ENCODE measurements at places on chromosomes 2 and 18.

GRCh38 chr2:232540441-232541041 lies 1.0 kb downstream of the CHRNG start:
- DNase-seq: no peak

GRCh38 chr2:216739035-216739434 lies 43.7 kb upstream of the IGFBP5 start:
- DNase-seq: no peak

DNA sequence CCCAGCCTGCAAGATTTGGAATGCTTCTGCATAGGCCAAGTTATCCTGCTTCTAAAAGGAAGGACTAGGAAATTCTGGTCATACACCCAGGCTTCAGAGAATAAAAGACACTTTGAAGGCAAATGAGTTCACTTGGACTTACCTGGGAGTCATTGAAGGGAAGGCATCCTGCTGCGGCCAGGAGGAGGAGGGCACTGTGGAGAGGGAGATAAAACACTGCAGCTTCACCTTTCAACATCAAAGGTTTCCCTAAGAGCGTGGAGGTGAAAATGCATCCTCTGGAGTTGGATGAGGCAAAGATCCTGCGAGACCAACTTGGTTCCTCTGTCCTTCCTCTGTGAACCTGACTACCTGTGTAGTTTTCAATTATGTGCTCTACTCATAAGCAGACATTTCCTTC lies 79.5 kb upstream of the RIOK3 start:
- DNase-seq: no peak

- DNase-seq: no peak
Measured at GRCh38 chr2:205527801-205528200, 154.5 kb upstream of the NRP2 start.

- DNase-seq: no peak
Measured at GRCh38 chr18:79938196-79938595, 13.3 kb downstream of the SLC66A2 start.

DNA sequence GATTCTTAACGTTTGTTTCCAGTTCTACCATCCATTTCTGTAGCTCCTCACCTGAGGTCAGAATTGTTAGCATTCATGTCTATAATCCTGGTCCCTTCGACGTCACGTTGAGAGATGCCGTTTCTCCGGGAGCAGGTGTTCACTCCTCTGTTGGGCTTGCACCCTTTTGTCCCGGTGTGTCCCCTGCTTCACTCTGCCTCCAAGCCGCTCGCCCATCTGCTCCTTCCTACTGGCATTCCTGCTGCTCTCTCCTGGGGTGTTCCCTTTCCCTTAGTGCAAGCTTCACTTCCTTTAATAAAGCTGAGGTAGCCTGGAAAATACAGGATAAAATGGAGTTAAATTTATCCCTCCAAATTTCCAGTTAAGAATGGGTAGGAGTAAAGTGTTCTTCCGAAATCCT lies 61.9 kb upstream of the CABYR start:
- DNase-seq: no peak

DNA sequence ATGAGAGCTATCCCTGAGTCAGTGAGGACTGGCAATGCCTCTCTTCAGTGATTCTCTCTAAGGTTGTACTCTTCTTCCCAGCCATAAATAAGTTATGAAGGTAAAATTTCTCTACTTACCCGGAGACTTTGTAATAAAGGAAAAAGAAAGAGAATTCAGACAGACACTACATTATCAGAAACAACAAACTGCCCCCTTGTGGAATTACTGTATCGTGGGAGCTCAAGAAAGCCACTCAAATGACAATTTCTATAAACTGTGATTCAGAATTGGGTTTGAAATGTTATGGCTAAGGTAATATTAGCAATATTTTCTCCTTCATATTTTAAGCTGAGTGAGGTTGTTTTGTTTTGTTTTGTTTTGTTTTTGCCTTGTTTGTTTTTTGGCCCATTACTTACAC lies 155.8 kb upstream of the TANK start:
- no peak for DNase-seq

GRCh38 chr2:159892990-159893810 lies 95.2 kb upstream of the CD302 start:
- no peak for DNase-seq

GRCh38 chr2:7278984-7279383 lies 361.8 kb downstream of the RNF144A start:
- no peak for DNase-seq

GRCh38 chr2:985317-985898 lies 34.8 kb downstream of the SNTG2 start:
- DNase-seq: no peak

DNA sequence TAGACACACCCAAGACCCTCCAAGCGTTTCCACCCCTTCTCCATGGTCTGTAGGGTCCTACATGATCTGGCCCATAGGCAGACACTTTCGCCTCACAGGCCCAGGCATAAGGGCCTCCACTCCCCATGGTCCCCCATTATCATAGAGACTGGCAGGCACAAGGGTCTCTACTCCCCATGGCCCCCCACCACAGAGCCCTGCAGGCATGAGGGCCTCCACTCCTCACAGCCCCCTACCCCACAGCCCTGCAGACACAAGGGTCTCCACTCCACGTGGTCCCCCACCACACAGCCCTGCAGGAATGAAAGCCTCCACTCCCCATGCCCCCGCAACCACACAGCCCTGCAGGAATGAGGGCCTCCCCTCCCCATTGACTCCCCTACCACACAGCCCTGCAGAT lies 159.7 kb upstream of the AGAP1 start:
- DNase-seq: no peak

DNA sequence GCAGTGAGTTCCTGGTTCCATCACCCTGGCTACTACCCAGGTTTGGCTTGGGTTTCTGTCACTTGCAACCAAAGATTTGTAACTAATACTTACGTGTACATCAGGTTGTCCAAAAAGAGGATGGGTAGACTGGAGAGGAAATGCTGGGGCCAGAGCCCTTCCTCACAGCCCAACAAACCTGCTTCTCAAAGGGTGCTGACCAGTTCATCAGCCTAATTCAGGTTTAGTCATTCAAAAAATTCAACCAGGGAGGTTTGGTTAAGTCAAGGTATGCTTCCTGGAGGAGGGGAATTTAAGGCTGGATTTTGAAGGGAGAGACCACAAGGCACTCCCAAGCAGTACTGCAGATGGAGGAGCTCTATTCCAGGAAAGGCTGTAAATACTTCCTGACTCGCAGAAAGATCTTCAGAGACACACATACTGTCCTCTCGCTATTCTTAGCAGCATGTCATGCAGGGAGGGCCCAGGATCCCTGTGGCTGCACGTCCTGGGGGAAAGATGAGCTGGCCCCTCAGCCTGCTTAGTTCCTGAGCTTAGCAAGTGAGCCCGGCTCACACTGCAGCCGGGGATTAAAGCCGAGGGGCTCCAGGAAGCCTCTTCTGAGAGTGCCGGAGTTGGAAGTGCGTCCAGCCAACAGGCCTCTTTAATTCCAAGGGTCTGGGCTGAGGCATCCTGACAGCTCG lies 40.0 kb upstream of the BIN1 start:
- DNase-seq: no peak

GRCh38 chr2:239096676-239097427 lies 249.0 kb downstream of the TWIST2 start:
- DNase-seq: no peak

DNA sequence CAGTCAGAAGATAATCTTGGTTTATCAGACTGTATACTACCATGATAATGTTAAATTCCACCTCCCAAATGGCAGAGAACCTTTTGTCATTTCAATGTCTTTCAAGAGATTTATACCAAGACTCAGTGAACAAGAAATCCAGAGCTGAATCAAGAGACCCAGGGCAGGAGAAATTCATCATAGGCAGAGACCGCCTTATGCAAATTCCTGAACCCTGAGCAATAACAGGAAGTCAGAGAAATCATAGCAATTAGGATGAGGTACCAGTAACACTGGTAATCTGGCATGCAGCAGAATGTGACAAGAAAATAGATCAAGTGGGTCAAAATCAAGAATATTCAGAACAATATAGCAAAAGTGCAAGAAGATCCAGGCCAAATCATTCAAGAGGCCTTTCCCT lies 412.4 kb upstream of the LRATD1 start:
- DNase-seq: no peak

DNA sequence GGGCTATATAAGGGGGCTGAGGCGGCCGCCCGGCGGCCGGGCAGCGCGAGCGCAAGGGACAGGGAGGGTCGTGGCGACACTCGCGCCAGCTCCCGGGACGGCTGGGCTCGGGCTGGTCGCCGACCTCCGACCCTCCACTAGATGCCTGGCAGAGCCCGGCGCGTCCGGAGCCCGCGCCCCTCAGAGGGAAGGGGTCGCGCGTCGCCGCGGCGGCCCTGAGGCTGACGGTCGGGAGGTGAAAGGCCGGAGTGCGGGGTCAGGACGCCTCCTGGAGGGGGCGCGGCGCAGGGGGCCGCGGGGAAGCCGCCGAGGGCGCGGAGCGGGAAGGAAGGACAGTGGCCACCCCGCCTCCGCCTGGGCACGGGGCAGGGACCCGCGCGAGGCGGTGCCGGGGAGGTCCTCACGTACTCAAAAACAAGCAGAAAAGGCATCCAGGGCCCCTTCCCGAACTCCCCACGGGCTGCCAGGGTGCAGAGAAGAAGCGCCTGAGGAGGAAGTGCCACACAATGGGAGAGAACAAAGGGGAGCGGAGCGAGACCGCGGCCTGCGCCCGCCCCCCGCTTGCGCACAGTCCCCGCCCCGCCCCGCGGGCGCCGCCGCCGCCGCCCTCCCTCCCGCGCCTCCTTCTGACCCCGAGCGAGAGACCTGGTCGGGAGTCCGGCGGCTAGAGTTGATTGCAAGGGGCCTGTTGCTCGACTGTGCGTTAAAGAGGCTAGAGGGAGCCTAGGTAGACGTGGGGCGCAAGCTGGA lies 776 bp upstream of the KLF7 start:
- DNase-seq: peak; percentile 70

DNA sequence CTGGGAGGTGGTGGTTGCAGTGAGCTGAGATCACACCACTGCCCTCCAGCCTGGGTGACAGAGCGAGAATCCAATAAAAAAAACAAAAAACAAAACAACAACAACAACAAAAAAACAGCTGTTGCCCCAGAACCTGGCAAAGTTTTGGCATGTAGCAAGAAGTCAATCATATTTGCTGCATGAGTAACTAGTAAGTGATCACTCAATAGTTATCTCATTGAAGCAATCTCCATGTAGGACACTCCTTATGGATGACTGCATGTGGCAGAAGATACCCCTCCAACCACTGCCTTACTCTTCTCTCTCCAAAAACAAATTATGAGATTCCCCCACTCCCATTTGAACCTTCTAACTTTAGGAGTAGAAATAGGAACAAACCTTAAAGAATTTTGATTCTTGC lies 113.7 kb downstream of the TTC27 start:
- DNase-seq: no peak

DNA sequence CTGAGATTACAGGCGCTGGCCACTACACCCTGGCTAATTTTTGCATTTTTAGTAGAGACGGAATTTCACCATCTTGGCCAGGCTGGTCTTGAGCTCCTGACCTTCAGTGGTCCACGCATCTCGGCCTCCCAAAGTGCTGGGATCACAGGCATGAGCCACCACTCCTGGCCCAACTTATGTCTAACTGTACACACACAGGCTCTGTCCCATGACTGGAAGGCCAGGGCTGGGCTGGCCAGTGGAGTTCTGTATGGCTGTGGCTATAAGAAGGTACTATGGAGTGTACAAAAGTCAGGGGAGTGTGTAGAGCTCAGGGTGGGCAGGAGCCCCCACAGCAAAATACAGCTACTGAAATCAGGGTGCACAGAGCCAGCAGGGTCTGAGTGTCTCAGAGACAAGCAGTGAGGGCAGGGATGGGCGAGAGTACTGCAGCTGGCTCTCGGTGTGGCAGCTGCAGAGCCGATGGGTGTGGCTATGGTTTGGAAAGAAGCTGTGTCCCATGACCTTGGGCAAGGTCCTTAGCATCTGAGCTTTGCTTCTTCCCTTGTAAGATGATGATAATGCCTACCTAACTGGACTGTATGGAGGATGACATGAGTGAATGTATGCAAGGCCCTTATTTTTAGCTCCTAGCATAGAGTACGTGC lies 10.4 kb upstream of the MSGN1 start:
- DNase-seq: no peak

DNA sequence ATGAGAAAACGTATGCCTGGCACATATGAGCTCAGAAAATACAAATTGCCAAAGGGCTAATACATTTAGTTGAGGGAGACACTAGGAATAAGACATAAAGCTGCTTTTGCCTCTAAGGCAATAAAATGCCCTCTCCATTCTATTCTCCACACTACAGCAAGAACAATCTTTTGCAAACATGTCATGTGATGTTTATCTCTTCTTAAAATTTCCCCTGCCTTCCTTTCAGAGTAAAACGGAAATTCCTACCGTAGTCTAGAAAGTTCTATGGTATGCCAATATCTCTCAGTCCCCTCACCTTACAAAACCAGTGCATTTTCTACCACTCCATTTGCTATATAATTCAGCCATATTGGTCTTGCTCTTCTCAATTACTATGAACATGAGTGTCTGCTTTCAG lies 33.1 kb downstream of the C18orf54 start:
- DNase-seq: no peak

DNA sequence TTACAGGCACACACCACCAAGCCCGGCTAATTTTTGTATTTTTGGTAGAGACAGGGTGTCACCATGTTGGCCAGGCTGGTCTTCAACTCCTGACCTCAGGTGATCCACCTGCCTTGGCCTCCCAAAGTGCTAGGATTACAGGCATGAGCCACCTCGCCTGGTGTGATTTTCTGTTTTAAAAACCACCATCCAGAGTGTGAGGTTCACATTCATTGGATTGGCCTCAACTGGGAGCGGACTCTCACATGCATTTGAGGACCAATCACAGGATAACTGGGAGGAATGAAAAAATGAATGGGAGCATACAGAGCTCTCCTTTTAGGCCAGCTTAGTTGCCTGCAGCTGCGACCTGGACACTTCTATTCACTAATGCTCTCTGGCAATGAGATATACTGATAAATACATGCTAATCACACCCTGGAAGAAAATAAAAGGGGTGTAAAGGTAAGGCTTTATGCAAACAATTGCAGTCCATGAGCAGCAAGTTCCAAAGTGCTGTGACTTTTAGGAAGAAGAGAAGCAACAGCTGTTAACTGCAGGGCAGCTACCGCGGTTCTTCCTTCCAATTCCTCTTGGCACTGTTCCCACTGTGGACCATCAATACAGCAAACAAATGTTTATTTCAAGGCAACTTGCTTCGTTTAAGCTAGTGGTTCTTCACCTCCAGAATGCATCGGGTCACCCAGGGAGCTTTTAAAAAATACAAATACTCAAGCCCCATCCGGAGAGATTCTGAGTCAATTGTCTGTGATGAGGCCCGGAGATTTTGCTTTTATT lies 49.5 kb upstream of the FZD5 start:
- no peak for DNase-seq

DNA sequence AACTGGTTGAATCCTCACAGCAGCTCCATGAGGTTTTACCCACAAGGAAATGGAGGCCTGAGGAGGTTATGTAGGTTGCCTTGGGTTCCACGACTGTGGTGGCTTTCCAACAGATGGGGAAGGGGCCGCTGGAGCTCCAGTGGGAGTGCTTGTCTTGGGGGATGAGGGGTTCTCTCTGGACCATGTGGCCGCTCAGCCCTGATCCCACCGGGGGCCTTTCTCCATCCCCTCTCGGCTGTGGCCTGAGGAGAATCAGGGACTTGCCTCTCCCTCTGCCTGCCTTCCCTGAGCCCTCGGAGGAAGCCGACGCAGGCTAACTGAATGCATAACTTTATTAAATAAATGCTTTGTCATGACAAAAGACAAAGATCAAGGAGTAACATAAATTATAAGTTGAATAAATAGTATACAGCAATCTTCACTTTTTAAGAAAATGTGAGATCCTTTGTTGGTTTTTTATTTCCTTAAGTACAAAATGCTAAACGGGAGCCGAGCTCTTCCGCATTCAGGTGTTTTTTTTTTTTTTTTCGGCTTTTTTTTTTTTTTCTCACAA lies 23.5 kb downstream of the IGFBP5 start:
- DNase-seq: no peak

All from progenitor cell of endocrine pancreas (in vitro differentiated cells).